ENCODE measurements at places on chromosomes 1 and 21.

GRCh38 chr1:82392946-82393345 is 592.2 kb downstream of the ADGRL2 start:
- DNase-seq, result no peak

- no peak for DNase-seq
Observed at GRCh38 chr1:178189814-178190213, 95.9 kb downstream of the RASAL2 start.

- DNase-seq, result no peak
Observed at GRCh38 chr1:61579802-61580201, 145.1 kb downstream of the TM2D1 start.

DNA sequence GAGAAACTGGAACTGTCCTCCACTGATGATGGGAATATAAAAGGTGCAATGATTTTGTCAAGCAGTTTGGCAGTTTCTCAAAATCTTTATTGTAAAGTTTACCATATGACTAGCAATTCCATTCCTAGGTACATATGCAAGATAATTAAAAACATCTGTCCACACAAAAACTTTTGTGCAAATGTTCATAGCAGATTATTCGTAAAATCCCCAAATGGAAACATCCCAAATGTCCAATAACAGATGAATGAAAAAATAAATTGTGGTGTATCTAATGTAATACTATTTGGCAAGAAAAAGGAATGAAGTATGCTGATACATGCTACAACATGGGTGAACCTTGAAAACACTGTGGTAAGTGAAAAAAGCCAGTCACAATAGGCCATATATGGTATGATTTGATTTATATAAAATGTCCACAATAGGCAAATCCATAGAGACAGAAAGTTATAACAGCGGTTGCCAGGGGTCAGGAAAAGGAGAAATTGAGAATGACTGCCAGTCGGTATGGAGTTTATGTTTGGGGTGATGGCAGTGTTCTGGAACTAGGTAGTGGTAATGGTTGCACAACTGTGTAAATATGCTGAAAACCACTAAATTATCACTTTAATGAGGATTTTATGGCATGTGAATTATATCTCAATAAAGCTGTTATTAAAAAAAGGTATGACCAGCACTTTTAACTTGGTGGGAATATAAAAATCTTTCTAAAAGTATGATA is 81.7 kb upstream of the BEND5 start:
- DNase-seq, result no peak

DNA sequence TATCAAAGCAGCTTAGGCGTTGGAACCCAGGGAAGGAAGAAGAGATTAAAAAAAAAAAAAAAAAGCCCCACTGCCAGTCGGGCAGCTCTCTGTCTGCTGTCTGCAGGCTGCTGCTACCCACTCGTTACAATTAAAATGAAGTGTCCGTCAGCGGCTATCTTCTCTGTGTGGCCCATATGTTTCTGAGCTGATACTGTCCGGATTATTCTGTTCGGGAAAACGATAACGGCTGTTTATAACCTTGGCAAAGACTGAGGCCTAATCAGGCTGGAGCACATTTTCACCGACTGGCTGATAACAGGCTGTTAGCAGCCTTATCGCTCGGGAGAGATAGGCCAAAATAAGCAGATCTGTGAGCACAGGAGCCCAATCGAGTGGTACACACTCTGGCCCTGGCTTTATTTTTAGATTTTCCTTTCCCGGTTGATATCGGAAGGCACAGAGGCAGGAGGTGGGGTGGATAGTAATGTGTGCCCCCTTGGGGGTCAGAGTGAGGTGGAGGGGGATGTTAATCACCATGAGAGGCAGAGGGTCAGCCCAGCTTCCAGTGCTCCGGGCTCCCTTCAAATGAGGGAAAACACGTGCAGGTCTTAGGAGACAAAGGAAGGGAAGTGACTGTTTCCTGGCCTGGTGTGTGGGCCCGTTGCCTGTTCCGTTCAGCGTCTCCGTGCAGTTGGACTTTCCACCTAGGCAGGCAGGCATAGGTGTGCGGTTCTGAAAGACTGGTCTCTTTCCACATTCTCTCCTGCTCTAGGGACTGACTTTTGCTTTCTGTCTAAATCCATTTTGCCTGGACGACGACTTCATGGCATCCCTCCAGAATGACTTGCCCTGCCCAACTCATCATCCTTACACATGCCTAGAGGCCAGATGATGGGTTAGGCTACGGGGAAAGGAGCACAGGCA is 153.4 kb downstream of the PBX1 start:
- no peak for DNase-seq

GRCh38 chr1:26946270-26946669 is 14.0 kb downstream of the KDF1 start:
- DNase-seq, result no peak

GRCh38 chr21:25240974-25241373 is 366.3 kb downstream of the MRPL39 start:
- DNase-seq, result no peak

All from GM12891 (cell line).